ENCODE measurements at places on chromosomes 11 and 22. TPM values are rescaled to one million over a fixed set of nuclear protein-coding genes. Genes with fewer than 3 reads are reported as not detected.

GRCh38 chr22:19942157-19943081, 801 bp upstream of the TXNRD2 start:
- peak; percentile 56 for DNase-seq

DNA sequence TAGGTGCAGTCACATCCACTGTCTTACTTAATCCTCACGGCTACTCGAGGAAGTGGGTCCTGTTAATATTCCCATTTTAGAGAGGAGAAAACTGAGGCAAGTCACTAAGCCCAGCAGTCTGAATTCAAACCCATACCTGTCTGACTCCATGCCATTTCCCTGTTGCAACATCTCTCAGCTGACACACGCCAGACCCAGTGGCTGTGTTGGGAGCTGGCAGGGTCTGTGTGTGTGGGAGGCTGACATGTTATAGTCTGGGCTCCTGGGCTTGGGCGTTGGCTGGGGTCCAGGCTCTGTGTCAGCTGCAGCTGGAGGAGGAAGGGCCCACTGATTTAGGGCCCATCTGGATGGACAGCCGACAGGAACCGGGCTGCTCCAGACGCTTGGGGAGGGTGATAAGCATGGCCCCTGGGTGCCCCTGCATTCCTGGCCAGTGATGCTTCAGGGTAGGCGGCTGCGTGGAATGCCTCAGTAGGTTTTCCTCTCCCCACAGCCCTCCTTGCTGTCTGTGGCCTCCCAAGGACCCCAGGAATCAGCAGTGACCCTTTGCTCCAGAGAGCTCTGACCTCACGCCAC, 562.5 kb downstream of the MN1 start:
- no peak for DNase-seq

DNA sequence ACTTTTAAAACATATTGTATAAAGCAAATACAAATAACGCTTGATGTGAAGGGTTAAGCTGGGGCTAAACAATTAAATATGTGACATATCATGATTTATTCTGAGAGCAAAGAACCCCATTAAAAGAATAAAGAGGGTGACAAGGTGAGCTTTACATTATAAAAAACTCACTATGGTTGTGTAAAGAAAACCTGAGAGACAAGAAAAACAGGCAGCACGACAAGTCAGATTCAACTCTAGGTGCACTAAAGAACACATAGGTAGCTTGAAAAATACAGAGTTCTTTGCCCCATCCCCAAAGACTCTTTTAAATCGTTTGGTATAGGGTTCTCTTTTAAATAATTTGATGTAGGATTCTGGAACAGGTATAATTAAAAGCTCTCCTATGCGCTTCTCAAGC, 63.5 kb downstream of the LUZP2 start:
- DNase-seq: no peak

GRCh38 chr11:9231848-9232177, 33.3 kb downstream of the DENND5A start:
- DNase-seq: peak; percentile 33

- no peak for DNase-seq
These were observed 9.4 kb upstream of the FBLN1 start for GRCh38 chr22:45493286-45493771.

- DNase-seq: no peak
These were observed 45.4 kb upstream of the AMOTL1 start for GRCh38 chr11:94722735-94723134.

DNA sequence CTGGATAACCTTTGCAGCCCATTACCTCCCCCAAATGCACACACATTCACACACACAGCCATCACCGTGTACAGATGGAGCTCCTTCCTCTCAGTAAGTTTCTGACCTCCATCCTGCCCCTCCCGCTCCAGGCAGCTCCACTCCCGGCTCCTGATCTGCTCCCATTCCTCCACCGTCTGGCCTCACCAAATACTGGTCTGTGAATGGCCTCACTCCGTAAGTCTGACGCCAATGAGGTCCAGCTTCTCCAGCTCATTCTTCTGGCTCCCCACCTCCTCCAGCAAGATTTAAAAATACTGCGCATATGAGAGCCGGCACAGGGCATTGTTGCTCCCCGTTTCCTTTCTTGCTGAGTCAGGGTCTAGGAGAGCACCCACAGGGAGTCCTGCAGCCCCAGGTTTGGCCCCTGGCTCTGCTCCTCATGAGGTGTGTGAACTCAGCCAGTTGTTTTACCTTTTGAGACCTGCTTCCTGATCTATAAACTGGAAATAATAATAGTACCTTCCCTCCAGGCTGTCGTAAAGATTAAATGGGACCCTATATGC, 14.0 kb upstream of the TUB start:
- peak; percentile 48 for DNase-seq

DNA sequence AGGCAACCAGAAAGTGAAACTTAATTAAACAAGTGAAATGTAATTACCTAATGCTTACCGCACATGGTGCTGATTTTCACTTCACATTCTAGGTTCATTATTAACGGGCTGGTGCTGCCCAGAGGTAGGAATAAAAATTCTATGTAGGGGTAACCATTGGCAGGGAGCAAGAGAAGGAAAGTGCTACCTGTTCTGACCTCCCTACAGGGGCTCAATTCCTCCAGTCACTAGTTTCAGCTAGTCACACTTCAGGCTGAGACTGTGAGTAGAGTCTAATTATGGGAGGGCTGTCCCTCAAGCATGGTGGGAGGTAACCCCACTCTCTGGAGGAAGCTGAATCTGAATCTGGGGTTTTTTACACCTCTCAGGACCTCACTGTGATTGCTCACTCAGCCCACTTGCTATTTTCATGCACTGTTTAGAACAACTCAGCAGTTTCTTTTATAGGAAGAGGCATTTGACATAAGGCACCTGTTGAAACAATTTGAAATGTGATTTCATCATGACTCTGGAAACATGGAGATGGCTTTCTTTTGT, 75.4 kb downstream of the MAML2 start:
- no peak for DNase-seq

DNA sequence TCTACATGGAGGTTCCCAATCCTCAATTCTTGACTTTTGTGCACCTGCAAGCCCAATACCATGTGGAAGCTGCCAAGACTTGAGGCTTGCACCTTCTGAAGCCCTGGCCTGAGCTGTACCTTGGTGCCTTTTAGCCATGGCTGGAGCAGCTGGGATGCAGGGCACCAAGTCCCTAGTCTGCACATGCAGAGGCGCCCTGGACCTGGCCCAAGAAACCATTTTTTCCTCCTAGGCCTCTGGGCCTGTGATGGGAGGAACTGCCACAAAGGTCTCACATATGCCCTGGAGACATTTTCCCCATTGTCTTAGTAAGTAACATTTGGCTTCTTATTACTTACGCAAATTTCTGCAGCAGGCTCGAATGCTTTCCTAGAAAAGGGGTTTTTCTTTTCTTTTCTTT, 431.9 kb upstream of the ANO5 start:
- DNase-seq: no peak

DNA sequence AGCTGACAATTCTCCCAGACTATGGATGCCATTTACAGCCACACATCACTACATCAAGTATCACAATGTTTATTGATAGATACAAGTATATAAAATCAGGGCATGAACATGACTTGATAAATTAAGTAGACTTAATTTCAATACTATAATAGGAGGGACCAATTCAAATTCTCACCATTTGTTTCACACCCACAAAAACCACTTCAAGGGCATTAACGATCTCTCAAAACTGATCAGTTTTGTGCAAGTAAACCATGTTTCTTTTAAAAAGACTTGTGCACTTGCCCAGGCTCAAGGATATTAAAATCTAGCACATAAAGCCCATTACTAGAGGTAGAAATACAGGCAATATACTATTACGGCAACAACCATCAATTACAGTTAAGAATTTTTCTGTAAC, 11.7 kb downstream of the EIF4G2 start:
- no peak for DNase-seq

GRCh38 chr11:105609832-105610781, at the start of gene GRIA4:
TSS of gene GRIA4 (plus strand) at chr11:105610073. CDS start at chr11:105610998, 925 bp downstream.
- DNase-seq: peak; percentile 61

DNA sequence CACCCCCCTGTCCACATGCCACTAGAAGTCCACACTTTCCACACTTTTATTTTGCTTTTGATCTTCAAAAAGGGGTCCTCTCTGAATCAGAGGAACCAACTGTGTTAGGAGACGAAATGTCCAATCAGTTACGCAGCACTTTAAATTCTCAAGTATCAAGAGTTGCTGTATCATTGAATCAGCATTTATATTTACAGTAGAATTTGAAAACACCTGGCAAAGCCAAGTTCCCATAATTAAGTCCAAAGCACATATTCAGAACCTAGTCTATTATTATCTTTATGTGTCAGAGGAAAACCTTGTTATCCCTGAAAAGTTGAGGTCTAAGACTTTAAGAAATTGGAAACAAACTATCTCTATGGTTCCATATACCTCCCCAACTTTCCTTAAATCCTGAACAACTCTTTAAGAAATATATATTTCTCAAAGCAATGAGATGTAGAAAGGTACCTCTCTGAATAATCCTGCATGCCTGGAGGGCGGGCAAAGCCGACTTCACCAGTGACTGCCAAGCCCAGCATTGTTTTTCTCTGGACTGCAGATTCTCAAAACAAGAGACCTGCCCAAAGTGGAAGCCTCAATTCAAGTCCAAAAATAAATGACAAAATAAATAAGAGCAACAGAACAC, 75.9 kb upstream of the ARFGAP3 start:
- no peak for DNase-seq

GRCh38 chr11:78085972-78086371, 6.3 kb upstream of the NDUFC2 start:
- DNase-seq: no peak

DNA sequence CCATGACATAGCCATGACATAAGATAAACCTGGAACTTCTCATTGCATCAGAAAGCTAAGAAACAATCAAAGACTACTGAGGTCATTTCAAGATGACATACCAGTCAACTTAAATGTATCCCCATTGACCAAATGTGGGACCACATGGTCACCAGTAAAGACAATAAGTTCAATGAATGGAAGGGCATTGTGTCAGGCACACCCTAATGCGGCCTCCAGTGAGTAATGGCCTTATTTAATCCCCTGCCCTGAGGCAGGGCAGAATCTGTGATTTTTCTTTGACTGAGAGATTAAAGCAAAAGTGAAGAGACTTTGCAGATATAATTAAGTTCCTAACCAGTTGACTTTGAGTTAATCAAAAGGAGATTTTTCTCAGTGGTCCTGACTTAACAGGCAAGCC, 17.3 kb upstream of the SYT8 start:
- no peak for DNase-seq

DNA sequence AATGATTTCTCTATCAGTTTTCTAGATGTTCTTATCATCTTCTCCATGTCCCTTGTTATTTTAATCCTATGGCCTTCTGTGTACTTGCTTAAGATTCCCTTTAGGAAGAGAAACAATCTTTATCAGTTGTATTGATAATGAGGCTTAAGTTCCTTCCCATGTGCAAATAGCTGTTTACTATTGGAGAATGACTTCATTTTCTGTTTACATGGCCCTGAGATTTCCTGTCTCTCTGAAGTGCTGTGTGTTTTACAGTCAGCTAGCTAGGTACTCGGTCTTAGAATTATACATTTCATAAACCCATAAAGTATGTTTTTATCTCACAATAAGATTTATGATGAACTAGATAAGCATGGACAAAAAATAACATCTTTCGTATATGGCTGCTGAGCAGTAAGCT, 67.5 kb upstream of the CCDC179 start:
- no peak for DNase-seq

DNA sequence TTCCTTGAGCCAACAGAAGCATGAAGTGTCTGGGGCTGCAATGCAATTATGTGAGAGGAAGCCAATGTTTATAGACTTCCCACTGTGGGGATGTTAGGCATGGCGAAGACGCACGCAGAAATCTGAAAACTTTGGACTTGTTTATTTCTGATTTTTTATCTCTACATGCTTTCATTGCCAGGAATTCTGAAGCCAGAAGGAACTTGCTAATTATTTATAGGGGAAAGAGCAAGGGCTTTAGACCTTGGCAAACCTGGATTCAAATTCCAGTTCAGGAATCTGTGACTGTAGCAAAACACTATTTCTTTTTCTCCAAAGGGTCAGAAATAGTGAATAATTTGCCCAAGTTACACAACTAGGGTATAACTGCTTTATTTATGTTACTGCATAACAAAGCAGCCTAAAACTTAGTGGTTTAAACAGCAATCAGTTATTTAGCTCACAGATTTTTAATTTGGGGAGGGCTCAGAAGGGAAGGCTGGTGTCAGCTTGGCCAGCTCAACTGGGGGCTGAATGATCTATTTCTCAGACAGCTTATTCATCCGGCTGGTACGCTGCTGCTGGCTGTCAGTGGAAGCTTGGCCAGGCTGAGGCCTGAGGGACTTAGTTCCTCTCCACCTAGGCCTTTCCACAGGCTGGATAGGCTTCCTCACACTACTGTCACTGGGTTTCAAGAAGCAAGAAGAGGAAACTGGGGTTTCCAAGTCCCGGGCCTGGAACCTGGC, 1.9 kb upstream of the OR6Q1 start:
- no peak for DNase-seq

- DNase-seq: no peak
These were observed 84.4 kb upstream of the TRPC6 start for GRCh38 chr11:101668236-101668635.

GRCh38 chr11:19980957-19981669, 179.2 kb downstream of the DBX1 start:
- no peak for DNase-seq

DNA sequence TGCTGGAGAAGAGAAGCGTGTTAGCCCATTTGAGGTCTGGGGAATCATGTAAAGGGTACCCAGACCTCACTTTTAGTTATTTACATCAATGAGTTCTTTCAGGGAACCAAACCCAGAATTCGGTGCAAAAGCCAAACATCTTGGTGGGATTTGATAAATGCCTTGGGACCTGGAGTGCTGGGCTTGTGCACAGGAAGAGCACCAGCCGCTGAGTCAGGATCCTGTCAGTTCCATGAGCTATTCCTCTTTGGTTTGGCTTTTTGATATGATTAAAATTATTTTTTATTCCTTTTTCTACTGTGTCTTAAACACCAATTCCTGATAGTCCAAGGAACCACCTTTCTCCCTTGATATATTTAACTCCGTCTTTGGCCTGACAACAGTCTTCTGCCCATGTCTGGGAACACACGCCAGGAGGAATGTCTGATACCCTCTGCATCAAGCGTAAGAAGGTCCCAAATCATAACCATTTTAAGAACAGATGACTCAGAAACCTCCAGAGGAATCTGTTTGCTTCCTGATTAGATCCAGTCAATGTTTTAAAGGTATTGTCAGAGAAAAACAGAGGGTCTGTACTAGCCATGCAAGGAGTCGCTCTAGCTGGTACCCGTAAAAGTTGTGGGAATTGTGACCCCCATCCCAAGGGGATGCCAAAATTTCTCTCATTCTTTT, 65.2 kb downstream of the ALX4 start:
- no peak for DNase-seq

RNF121 gene
- 22.7 TPM for total RNA-seq

DRICH1 gene
- total RNA-seq: not detected

MRPL21 gene
- total RNA-seq: 70.0 TPM

CARD16 gene
- not detected for total RNA-seq

OR51B2 gene
- not detected for total RNA-seq

NCF4 gene
- total RNA-seq: not detected

VWA5A gene
- total RNA-seq: 15.1 TPM

APLNR gene
- total RNA-seq: 1.4 TPM

CD3D gene
- 1.5 TPM for total RNA-seq

NARS2 gene
- 51.8 TPM for total RNA-seq

MIAT gene
- total RNA-seq: 13.4 TPM

GGTLC2 gene
- not detected for total RNA-seq

POLR3H gene
- total RNA-seq: 8.5 TPM

NAV2 gene
- total RNA-seq: 12.3 TPM

MS4A15 gene
- total RNA-seq: 0.10 TPM

TRPM5 gene
- not detected for total RNA-seq
